ENCODE measurements at places on chromosomes 2 and 18.

GRCh38 chr2:62408241-62408677 is 97.7 kb downstream of the TMEM17 start:
- no peak for DNase-seq

DNA sequence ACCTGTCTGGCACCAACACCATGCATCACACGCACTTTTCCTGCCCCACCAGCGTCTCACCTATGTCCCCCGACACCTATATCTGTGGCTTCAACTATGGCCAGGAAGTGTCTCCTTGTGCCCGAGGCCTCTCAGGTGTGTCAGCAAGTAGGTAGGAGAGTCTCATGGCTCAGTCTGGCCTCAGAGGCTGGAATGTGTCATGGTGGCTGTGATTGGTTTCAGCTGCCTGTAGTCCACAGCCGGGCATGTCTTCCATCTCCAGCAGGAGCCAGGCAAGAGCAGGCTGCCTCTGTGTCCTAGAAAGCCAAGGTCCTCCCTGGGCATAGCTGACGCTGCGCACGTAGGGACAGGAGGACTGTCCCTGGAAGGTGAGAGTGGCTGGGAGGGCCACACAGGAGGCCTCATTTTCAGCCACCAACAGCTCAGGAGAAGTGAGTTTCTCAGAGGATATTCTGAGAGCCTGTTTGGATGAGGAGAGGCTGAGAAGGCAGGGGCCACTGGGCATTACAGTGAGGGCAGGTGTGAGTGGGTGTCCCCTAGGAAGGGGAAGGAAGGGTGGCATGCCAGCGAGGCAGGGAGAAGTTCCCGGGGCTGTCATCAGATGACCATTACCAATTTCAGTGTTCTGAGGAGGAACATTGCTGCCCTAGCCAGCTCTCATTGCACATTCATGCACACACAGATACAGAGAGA is 47.2 kb downstream of the SDC1 start:
- no peak for DNase-seq

- DNase-seq: no peak
Observed at GRCh38 chr2:216877085-216877484, 17.2 kb upstream of the TNP1 start.

GRCh38 chr2:21396252-21396651 is 272.5 kb downstream of the TDRD15 start:
- DNase-seq: no peak

- no peak for DNase-seq
Observed at GRCh38 chr2:222440673-222441422, 16.5 kb downstream of the SGPP2 start.

GRCh38 chr2:64230540-64230939 is 86.3 kb upstream of the PELI1 start:
- DNase-seq: no peak

- no peak for DNase-seq
Observed at GRCh38 chr2:191113761-191114160, 37.0 kb downstream of the STAT4 start.

- no peak for DNase-seq
Observed at GRCh38 chr18:61727241-61728193, 165.3 kb downstream of the RNF152 start.

GRCh38 chr18:2900684-2901422 is 54.0 kb downstream of the EMILIN2 start:
- DNase-seq: no peak

DNA sequence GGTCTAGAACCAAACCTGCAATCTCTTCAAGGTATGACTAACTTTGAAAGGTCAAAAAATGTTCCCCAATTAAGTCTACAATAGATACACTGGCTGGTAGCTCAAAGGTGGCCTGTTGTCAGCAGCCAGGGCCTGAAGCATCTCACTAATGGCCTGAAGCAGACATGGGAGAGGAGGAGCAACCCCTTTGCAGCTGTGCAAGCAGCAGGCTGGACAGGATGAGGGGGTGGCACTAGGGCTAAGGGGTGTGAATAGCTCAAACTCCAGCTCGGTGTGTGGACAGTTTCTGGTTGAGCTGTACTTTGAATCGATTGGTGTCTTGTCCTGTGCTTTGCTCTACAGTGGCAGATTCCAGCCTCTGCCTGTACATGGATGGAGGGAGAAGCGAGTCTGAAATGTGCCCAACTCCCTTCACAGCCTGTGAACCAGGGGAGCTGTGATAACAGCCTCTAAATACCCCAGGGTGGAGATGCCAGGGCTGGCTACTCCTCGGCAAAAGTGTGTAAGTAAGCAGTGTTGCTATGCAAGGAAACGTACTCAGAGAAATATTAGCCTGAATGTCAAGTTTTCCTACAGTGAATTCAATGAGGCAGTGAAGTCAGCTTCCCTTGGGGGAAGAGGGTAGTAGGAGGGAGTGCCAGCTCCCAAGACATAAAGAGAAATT is 34.7 kb upstream of the DTNB start:
- no peak for DNase-seq

DNA sequence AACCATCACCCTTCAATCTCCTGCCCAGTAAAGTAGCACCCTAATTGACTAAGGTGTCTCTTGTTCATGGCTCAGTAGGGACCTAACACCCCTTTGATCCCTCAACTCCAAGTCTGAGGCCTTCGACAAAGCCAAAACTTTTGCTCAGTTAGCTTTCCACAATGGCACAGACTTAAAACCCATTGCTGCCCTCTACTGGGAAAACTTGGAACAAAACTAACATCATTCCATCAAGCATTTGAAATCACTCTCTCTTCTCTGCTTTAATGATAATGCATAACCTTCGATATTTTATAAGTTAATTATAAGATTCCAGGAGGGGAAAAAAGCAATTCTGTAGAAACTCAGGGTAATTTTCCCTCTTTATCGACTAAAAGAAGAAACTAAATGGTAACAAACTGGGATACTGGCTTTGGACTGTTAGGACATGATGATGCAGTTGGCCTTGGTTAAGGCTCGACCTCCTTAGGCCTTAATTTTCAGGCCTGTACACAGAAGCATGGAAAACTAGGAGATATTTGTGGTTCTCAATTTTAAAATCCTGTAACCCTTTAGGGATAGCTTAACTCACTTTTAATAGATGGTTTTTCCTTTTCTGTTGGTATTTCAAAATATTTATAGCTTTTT is 127.8 kb downstream of the STK39 start:
- DNase-seq: no peak

GRCh38 chr2:180662941-180663471 is 317.4 kb upstream of the UBE2E3 start:
- DNase-seq: no peak

GRCh38 chr2:103963146-103963725 is 890.7 kb upstream of the POU3F3 start:
- no peak for DNase-seq

GRCh38 chr2:128573531-128573930 is 254.9 kb upstream of the HS6ST1 start:
- no peak for DNase-seq

DNA sequence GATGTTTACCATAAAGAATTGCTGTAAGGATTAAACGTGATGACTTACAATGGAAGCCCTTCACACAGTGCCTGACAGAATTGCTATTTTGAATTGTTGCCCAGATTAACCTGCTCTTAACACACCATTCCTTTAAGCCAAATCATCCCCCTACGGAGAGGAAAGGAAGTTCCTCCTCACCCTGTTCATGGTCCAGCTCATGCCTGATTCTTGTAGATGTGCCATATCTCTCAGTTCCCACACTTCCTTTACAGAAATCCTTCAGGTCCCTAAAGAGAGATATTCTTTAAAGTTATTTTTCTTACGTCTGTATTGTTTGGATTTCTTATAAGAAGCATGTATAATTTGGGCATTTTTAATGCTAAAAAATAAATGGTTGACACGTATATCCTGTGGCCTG is 127.5 kb upstream of the DAPL1 start:
- DNase-seq: no peak

DNA sequence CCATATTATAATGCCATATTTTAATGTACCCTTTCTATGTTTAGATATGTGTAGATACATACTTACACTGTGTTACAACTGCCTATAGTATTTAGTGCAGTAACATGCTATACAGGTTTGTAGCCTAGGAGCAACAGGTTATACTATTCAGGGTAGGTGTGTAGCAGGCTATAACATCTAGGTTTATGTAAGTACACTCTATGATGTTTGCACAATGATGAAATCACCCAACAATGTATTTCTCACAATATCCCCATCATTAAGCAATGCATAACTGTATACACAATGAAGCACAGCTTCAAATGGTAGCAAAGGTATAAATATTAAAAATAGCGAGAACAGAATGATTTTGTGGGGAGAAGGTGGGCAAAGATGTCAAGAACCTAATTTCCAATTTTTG is 117.8 kb downstream of the DYM start:
- no peak for DNase-seq

DNA sequence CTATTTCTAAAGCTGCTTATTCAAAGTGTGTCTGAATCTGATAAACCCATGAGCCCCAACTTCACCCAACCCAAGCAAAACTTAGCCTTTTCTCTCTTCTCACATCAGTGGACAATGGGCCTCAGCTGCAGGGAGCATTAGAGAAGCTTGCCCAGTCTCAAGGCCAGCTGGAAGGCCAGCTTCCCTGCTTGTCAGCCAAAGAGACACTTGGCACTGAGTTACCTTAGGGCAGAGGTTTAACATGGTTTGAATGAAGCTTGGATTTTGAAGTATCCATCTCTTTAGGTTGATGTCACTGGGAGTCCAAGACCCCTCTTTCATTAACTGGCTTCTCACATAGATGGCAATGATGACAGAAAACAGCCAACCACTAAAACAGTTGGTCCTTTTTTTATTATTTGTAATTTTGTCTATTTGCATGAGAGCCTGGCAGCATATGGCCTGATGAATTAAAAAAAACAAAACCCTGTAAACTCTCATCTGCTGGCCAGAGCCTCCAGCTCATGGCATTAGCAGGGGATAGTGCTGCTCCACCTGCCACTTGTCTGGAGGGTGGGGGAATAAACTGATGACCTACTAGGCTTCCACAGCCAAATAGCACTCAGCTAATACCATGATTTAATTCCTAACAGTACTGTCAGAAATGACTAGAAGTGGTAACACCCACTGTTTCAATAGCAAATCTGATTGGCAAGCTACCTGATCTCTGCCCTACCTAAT is 137.0 kb downstream of the UBE2E3 start:
- DNase-seq: no peak

DNA sequence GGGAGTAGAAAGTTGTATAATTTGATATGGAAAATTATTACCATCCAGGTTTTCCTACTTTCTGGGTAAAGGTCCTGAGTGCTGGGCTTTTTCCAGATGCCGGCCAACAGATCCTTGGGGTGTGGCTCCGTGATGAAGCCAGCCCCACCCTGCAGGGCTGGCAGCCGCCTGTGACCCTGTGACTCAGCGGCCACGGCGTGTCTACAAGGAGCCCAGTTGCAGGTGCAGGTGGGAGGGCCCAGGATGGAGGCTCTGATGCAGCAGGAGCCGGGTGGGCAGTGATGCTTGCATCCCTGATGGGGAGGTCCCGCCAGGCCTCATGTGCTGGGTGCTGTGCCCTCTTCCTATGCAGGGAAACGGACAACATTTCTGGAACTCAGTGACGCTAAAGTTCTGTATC is 96.0 kb upstream of the ALKAL2 start:
- DNase-seq: no peak

- no peak for DNase-seq
Observed at GRCh38 chr2:120231564-120231973, 8.4 kb upstream of the TMEM185B start.

DNA sequence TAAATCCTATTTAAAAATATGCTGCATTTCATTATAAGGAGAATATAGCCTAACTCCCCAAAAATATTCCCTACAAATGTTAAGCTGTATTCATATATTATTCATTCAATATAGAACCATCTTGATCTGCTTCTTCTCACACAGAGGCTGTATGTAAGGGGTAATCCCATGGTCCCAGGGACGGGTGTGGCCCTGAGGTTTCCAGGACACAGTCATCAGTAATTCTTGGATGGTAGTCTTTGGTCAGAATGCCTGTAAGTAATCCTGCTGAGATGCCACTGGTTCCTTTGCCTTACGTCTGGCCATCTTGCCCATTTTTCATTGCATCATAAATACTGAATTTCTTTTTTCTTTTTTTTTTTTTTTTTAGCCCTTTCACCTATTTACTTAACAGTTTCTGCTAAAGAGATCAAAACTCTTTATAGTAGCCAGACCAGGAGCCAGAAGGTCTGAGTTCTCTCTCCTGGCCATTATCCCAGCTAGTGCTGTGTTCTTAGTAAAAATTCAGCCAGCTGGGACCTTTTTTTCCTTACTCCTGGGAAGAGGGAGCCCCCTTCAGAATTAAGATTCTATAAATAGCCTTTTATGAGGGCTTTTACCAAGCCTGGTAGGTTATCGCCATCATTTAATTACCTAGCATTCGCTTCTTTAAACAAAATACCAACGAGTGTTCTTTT is 134.9 kb downstream of the SOX11 start:
- DNase-seq: no peak
